ENCODE measurements at places on chromosomes 12 and 14.

DNA sequence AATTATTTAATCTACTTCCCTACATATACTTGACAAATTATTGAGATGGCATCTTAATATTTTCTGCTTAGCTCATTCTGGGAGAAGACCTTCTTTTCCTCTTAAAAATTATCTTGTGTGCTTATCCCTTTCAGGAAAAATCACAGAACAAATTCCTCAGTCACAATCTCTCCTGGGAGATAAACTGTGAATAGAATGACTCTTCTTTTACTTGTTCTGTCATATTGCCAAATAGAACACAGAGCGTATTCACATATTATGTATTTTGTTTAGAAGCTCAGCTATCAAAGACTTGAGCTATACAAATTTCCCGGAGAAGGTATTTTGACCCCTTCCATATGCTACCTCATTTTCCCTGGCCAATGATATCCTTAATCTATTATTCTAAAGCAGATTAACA is 146.7 kb downstream of the TMEM117 start:
- no peak for DNase-seq

DNA sequence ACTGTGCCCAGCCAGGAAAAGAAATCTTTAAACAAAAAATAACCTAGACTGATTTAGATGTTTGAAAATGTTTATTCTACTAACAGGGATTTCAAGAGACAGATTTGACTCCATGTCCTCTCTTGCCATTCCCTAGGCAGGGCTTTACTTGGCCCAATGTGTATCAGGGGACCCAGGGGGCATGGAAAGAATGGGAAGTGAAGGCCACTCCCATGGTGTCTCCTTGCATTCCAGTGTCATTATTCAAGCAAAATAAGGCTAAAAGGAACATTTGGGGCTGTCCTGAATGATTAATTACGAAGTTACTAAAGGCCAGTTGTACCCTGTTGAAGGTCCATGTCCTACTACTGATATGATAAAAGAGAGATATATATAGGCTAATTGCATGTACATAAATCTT is 151.9 kb upstream of the ATF7IP start:
- no peak for DNase-seq

- no peak for DNase-seq
Observed at GRCh38 chr12:65596514-65597091, 227.7 kb upstream of the HMGA2 start.

GRCh38 chr12:66516133-66516532 is 162.7 kb downstream of the GRIP1 start:
- no peak for DNase-seq

Data from NCI-H1092 (cell line).